ENCODE measurements at places on chromosomes 4 and X.

- DNase-seq = no peak
These were observed 506.7 kb downstream of the PCDH18 start for GRCh38 chr4:137025484-137026059.

- no peak for DNase-seq
These were observed 337.5 kb upstream of the TENM3 start for GRCh38 chr4:181905708-181906107.

GRCh38 chrX:531611-531936 lies 99.0 kb upstream of the SHOX start:
- no peak for DNase-seq

DNA sequence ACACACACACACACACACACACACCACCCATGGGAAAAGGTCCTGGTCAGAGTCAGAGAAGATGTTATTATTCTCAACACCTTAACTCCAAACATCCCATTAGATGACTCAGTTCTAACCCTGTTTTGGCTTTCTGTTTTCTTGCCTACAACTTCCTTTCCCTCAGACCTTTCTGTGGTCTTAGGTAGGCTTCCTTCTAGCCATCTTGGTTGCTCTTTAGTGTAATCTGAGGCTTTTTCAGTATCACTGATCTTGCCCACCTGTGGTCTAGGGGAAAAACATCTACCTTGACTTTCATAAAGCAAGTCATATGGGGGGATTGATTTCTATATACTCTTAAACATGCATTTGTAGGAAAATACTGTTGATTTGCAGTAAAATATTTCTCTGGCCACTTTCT lies 56.9 kb downstream of the ATG4A start:
- no peak for DNase-seq

- no peak for DNase-seq
These were observed 9.3 kb downstream of the TKTL1 start for GRCh38 chrX:154304846-154305245.

- no peak for DNase-seq
These were observed 50.0 kb downstream of the COX18 start for GRCh38 chr4:73019462-73020047.

DNA sequence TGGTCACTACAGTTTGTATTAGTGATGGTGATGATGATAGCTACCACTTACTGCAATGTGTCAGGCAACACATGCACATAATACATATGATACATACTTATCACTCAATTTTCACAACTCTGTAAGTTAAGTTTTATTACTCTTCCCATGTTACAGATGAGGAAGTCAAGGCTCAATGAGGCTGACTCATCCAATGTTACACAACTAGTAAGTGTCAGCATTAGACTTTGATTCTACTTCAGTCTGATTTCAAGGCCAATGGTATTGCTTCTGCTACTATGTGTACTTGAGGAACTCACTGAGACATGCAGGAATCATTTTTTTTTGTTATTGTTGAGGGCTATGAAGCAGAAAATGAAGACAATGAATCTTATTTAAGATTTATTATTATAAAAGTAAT lies 96.4 kb upstream of the TRPC5OS start:
- DNase-seq = no peak

GRCh38 chr4:41541687-41542094 lies 3.7 kb downstream of the LIMCH1 start:
- no peak for DNase-seq

DNA sequence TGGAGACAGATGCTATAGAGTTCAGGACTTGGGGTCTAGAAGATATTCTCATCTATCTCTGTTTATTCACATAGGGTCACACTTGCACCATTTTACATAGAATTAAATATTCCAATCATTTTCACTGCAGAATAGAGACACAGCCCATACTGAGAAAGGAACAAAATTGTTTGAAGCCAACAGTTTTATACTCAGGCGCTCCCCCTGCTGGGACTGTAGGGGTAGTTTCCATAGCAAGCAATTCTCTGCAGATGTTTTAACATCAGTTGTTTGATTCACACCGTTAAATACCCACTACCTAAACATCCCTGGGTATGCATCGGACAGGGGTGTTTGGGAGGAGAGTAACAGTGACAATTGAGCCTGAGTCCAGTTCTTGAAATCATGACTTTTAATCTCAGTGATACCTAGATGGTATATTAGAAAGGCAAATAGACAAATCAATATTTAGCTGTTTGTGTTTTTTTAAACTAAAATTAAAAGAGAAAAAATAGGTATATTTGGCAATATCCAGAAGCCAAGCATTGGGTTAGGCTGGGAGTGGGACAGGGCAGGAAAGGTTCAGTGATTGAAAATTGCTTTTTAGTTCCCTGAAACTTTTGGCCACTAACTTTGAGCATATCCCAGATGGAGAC lies 33.8 kb downstream of the LONRF3 start:
- no peak for DNase-seq

DNA sequence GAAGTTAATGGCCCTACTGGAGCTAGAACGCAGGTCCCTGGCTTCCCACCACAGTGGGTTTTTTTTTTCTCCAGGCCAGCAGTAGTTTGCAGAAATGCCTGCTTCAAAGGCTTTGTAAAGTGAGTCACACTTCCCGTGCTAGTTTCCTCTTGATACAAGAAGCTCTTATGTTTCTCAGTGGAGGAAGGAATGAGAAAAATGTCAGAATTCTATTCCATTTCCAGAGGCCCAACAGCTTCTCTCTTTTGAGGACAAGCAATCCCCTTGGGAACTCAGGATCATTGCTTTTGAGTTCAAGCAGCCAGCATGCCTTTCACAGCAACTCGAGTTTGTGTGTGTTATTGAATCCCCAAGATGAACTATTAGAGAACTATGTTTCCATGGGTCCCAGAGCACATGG lies 134.3 kb downstream of the GUCY2F start:
- no peak for DNase-seq

DNA sequence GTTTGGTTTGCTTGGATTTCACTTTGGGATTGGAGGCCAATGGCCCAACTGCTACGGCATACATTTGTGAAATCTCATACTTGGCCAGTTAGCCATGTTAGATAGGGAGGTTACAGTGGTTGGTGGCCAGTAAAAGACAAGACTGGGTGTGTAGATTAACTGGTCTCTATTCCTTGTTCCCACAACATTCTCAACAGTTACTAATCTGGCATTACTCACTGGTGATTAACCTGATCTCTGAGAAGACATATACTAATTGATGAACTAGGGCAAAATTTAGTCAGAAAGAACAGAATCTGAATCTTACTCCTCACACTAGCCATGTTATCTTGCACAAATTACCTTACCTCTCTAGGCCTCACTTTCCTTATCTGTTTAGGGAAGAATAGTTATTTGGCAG lies 33.4 kb downstream of the GATB start:
- no peak for DNase-seq

DNA sequence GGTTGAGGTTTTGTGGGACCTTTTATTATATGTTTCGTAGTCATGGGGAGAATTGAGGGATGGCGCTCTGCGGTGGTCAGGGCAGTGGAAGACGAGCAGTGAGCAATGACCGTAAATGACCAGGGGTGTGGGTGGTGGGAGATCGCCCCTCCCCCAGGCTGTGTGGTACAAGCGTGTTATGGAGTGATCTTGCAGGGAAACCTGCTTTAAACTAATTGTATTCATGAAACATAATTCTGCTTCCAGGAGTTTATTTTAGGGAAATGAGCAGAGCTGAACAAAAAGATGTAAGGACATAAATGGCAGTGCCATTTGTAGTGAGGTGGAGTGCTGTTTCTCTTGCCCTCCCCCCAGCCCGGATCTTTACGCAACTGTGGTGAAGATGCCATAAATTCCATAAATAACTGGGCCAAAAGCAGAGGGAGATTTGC lies 20.2 kb downstream of the GYG2 start:
- DNase-seq = no peak

DNA sequence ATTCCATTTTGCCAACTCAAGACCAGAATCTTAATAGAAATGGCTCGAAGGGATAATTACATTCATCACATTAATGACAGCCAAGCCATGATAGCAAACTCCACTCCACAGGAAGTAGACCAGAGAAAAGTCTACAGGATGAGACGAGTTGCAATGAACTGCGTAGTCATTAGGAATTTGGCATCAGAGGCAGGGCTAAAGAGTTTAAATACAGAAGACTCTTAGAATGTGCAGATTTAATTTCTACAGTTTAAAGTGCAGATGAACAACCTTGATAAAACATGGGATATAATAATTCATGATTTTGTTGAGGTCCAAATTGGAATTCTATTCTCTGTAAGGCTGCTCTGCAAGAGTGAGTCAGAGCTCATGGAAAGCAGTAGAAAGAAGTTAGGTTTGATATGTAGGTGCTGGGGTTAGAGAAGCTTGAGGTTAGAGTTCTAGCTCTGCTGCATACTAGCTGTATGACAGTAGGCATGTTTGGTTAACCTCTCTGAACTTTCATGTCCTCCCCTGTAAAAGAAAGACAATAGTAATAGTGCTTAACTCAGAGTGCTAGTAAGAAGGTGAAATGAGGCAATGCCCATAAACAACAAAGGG lies 32.2 kb downstream of the LNX1 start:
- DNase-seq = no peak
